ENCODE measurements at places on chromosomes 5 and 9. TPM values are rescaled to one million over a fixed set of nuclear protein-coding genes. Genes with fewer than 3 reads are reported as not detected.

GRXCR2 gene
- total RNA-seq, result not detected

HTR1A gene
- total RNA-seq, result not detected

ABCA1 gene
- 207 TPM for total RNA-seq

SPTAN1 gene
- 362 TPM for total RNA-seq

LHX3 gene
- not detected for total RNA-seq

LURAP1L gene
- total RNA-seq, result 62.1 TPM

NPR3 gene
- total RNA-seq, result 74.7 TPM

FGFR4 gene
- 36.5 TPM for total RNA-seq
